ENCODE measurements at places on chromosomes 4 and X.

DNA sequence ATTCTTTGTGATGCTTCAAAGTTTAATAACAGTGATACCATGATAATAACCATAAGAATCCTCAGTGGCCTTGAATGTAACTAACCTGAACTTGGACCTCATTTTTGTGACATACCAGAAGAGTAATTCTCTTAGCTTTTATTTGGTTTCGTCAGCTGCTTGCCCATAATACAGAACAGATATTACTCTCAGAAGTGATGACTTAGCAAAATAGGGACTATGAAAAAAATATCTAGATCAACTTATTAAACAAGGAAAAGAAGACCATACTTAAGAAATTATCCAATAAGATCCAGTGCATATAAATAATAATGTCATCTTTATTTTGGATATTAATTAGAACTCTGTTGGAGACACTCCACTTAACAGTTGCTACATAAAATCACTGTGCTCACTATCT lies 236.9 kb upstream of the GPC4 start:
- no peak for DNase-seq

DNA sequence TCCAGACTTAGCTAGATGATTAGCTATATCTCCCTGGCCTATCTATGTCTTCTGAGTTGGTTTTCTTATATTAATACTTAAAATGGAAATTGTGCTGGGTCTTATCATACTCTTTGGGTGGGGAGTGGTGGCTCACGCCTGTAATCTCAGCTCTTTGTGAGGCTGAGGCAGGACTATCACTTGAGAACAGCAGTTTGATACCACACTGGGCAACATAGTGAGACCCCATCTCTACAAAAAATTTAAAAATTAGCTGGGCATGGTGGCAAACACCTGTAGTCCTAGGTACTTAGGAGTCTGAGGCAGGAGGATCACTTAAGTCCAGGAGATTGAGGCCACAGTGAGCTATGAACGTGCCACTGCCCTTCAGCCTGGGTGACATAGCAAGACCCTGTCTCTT lies 30.4 kb downstream of the WDFY3 start:
- DNase-seq = no peak

DNA sequence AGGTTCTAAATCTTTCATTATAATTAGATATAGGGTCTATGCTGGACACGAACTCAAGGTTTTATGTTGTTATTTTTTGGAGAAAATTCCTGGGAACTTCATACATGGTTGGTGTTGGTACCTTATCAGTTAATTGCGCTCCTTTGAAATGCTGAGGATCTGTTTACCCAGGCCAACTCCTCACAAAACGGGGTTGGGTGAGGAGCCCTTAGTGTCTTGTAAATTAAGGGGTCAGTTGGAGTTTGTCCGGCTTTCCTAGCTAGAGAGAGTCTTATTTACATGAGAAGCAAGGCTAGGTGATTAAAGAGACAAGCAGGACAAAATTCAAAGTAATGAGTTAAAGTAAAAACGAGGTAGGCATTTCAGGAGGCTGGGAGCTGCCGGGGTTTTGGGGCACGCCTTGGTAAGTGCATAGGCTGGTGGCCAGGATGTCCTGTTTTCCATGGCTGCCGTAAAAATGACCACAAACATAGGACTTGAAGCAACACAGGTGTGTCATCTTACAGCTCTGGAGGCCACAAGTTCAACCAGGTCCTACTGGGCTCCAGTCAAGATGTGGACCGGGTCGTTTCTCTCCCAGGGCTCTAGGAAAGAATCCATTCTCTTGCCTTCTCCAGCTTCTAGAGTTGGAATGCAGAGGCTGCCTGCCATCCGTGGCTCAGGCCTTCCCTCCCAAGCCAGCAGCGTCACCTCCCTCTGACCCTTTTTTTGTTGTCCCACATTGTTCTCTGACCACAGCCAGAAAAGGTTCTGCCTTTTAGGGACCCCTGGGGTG lies 19.8 kb downstream of the PSAPL1 start:
- no peak for DNase-seq

DNA sequence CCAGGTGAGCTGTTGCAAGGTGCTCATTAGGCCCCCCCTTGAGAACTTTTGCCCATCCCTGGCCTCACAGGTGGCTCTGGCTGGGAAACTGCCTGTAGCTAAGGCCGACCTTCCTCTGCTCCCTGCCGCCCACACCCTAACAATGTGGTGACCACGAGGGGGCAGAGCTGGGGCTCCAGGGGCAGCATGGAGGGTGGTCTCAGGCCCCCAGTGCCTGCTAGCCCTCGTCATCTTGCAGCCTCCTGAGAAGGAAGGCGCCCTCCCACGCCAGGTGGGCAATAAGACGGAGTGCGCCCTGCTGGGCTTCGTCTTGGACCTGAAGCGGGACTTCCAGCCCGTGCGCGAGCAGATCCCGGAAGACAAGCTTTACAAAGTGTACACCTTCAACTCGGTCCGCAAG lies 32.4 kb downstream of the ATP2B3 start:
- no peak for DNase-seq

DNA sequence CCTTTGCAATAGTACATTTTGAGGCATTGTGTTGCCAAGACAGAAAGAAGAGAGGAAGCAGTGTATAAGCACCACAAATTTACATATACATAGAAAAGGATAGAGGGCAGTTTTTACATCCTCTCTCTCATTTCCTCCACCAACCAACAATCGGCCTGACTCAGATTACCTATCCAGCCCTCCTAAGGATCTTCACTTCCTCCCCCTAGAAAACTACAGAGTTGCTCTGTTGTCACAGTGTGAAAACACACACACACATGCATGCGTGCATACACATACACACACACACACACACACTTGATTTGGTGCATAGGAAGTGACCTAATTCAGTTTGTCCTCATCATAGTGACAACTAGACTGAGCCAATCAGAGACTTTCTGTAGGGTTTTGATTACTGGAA lies 98.8 kb upstream of the SPRY1 start:
- no peak for DNase-seq

- DNase-seq = no peak
These were observed 55.9 kb downstream of the MXRA5 start for GRCh38 chrX:3290561-3290960.

GRCh38 chrX:22534643-22535042 lies 261.9 kb downstream of the CBLL2 start:
- DNase-seq = peak; percentile 1

- DNase-seq = no peak
These were observed 21.7 kb upstream of the CD38 start for GRCh38 chr4:15756361-15756861.

DNA sequence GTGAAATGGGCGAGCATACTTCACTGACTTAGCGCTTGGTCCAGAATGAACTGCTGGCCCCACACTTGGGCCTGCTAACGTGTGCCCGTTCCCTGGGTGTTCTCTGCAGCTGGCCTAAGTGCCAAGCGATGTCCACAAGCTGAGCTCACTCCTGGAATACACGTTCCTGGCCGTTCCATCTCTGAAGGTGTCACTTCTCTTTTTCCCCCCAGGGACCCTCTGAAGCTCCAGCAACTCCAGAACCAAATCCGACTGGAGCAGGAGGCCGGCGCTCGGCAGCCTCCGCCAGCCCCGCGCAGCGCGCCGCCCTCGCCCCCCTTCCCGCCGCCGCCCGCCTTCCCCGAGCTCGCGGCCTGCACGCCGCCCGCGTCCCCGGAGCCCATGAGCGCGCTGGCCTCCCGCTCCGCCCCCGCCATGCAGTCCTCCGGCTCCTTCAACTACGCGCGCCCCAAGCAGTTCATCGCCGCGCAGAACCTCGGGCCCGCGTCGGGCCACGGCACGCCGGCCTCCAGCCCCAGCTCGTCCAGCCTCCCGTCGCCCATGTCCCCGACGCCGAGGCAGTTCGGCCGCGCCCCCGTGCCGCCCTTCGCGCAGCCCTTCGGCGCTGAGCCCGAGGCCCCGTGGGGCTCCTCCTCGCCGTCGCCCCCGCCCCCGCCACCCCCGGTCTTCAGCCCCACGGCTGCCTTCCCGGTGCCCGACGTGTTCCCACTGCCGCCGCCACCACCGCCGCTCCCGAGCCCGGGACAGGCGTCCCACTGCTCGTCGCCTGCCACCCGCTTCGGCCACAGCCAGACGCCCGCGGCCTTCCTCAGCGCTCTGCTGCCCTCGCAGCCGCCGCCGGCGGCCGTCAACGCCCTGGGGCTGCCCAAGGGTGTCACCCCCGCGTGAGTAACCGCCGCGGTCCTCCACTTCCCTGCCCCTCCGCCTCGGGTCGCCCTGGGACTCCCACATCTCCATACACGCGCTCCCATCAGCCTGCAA lies 132.3 kb downstream of the CBR4 start:
- DNase-seq = no peak

DNA sequence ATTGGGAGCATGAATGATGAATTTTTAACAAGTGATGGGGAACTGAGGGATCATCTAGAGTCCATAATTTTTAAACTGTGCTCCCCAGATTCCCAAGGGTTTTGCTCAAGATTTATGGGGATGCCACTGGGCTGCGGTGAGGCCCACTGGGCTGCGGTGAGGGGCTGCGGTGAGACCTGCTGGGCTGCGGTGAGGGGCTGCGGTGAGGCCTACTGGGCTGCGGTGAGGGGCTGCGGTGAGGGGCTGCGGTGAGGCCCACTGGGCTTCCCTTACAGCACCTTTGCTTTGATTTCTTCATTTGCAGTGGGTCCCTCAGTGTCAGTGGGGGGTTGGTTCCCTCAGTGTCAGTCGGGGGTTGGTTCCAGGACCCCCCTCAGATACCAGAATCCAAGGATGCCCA lies 47.4 kb upstream of the ATOH1 start:
- DNase-seq = no peak

GRCh38 chrX:103932133-103932532 lies 30.3 kb upstream of the TMSB15B start:
- no peak for DNase-seq

GRCh38 chrX:123675154-123675553 lies 57.7 kb downstream of the THOC2 start:
- no peak for DNase-seq

- no peak for DNase-seq
These were observed 438.3 kb downstream of the GPAT3 start for GRCh38 chr4:83974111-83974780.

GRCh38 chr4:76943129-76943620 lies 6.4 kb upstream of the SEPTIN11 start:
- no peak for DNase-seq

- no peak for DNase-seq
These were observed 37.1 kb upstream of the GPM6B start for GRCh38 chrX:13854003-13854402.

GRCh38 chrX:76428243-76429130 lies 977 bp downstream of the MAGEE1 start:
- DNase-seq = no peak

DNA sequence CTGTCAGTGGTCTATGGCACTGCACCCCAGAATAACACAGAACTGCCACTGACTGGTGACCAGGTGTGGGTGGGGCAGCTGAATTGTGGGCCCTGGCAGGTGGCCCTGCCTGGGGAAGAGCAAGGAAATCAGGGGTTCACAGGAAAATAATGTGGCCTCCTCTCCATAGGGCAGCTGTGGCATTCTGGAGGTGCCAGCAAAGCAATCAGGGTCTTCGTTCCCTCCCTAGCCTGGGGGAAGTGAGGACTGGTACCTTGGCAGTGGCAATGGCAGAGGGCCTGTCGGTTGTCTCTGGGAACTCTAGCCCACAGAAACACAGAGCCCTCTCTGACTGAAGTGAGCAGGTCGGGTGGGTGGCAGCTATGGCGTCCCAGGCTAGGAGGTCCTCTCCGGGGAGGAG lies 223.0 kb downstream of the GRIA2 start:
- DNase-seq = no peak

- no peak for DNase-seq
These were observed 5.6 kb downstream of the PCDH10 start for GRCh38 chr4:133154725-133155124.

GRCh38 chr4:90181644-90182043 lies 54.5 kb downstream of the CCSER1 start:
- DNase-seq = no peak

- DNase-seq = no peak
These were observed 104.6 kb downstream of the NBDY start for GRCh38 chrX:56833626-56834025.

GRCh38 chrX:5536261-5536660 lies 692.4 kb downstream of the NLGN4X start:
- DNase-seq = no peak

GRCh38 chr4:4302416-4302815 lies 12.4 kb downstream of the ZBTB49 start:
- no peak for DNase-seq

GRCh38 chr4:11105715-11106114 lies 323.0 kb downstream of the HS3ST1 start:
- DNase-seq = no peak

GRCh38 chr4:87601361-87601760 lies 7.0 kb upstream of the DSPP start:
- DNase-seq = no peak

Measured in BJ (cell line).